GM03348 (cell line): ENCODE measurements at places on chromosomes 16 and 17.

- no peak for DNase-seq
These were observed 25.6 kb downstream of the IL21R start for GRCh38 chr16:27427538-27427937.

GRCh38 chr17:49086649-49087048, 45.9 kb upstream of the B4GALNT2 start:
- DNase-seq = no peak

DNA sequence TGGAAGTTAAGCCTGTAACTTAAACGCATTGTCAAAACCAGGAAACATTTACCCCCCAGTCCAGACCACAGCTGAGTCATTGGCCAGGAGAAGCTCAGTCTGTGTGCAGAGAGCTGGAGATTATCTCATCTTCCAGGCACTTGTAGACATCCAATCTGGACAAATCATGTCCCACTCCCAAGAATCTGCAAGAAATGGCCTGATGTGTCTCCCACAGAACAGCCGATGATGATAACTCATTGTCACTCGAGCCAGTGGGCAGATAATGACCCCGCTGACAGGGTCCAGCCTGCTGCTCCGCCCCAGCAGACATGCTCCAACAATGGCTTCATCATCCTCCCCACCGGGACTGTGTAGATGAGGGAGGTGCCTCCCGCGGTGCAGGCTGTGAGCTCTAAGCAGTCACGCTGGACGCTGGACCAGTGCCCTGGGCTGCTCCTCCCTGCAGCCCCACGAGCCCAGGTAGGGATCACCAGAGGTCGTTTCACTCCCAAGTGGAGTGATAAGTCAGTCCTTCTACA, 322.5 kb downstream of the C16orf95 start:
- DNase-seq = peak; percentile 90

- no peak for DNase-seq
These were observed 3.3 kb upstream of the CCL15 start for GRCh38 chr17:36004594-36005108.

GRCh38 chr16:12239226-12239625, 262.7 kb downstream of the SNX29 start:
- no peak for DNase-seq

- no peak for DNase-seq
These were observed 118.7 kb downstream of the MRM1 start for GRCh38 chr17:36720131-36720530.

DNA sequence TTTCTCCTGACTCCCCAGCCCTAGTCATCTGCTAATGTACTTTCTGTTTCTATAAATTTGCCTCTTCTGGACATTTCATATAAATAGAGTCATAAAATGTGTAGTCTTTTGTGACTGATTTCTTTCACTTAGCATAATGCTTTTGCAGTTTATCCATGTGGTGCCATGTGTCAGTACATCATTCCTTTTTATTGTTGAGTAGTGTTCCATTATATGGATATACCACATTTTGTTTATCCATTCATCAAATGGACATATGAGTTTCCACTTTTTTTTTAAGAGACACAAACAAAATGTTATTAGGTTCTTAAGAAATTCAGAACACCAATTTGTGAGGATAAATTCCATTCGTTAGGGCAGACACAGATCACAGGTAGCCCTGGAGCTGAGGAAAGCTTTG, 11.0 kb downstream of the DBF4B start:
- no peak for DNase-seq

GRCh38 chr17:3915995-3916696, at the start of gene P2RX1:
TSS of gene P2RX1 (minus strand) at chr17:3916465. CDS start at chr17:3916225, 240 bp downstream.
- DNase-seq = peak; percentile 29

DNA sequence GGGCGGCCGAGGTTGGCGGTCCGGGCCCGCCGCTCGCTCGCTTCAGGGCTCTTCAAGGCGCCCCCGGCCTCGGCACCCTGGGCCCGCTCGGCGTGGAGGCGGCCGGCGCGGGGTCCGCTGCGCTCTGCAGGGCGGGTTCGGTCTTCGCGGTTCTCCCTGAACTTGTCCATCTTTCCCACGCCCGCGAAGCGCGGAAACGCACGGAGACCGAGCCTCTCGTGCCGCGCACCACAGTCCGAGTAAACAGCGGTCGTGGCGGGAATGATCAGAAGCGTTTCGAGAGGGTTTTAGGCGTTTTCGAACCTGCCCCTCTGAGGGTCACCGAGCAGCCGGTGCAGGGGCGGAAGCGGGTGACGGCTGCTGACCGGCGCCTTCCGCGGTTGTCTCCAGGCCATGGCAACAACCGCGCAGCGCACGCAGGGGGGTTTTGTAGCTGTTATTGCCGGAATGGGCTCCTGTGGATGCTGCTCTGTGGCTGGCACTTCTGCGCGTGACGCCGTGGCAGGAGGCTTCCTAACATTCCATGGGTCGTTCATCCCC, 414 bp downstream of the NARF start:
- DNase-seq = peak; percentile 51

GRCh38 chr17:16938496-16939207, 33.3 kb downstream of the TNFRSF13B start:
- DNase-seq = no peak

- DNase-seq = no peak
These were observed 250.3 kb downstream of the FOXL1 start for GRCh38 chr16:86828653-86829052.

DNA sequence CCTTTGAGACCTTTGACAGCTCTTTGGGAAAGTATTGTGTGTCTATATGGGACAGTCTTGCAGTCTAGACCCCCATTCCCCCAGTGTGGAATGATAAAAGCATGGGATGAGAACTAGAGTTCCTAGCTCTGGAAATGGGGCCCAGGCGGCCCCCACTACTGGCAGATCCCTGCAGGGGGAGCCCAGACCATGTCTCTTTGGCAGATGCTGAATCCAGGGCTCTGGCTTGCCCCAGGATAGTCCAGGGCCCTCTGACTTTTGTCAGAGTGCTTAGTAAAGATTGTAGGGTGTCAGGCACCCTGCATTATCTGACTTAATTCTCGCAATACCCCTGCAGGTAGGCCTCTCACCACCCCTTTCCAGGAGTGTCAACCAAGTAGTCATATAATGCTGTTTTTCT, 8.3 kb downstream of the ALKBH5 start:
- peak; percentile 42 for DNase-seq

- peak; percentile 91 for DNase-seq
These were observed 192.4 kb upstream of the GSE1 start for GRCh38 chr16:85420501-85421337.

GRCh38 chr17:1294157-1294717, 14.8 kb downstream of the TRARG1 start:
- no peak for DNase-seq

- no peak for DNase-seq
These were observed 26.3 kb downstream of the ACTG1 start for GRCh38 chr17:81486199-81486810.

DNA sequence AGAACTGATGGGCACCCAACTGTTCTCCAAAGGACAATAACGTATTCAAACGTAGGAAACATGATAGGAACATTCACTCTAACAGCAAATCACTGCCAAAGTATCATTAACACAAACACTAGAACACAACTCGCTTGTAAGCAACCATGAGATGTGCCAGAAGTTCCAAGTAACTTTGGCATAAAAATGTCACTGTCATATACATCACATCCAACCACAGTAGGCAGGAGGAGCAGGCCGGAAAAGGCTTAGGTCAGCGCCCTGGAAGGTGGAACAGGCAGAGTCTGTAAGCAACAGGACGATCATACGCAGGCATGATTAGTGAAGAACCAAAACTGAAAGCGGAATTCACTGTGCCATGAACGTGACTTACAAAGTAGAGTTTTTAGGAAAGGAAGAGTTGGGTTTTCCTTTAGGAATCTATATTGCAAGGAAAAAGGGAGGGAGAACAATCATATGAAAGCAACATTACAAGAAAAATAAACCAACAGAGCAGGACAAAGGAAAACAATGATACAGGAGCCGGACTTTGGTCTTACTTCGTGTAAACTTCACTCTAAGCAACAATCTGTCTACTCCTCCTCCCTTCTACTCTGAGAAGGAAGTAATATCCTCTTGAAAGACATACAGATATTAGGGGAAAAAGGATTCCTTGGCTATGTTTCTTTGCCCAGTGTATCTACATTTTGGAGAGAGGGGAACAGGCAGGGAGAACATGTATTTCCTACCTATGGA, 52.3 kb downstream of the YWHAE start:
- DNase-seq = no peak

GRCh38 chr16:14354561-14355351, 275.3 kb downstream of the PARN start:
- DNase-seq = peak; percentile 35

DNA sequence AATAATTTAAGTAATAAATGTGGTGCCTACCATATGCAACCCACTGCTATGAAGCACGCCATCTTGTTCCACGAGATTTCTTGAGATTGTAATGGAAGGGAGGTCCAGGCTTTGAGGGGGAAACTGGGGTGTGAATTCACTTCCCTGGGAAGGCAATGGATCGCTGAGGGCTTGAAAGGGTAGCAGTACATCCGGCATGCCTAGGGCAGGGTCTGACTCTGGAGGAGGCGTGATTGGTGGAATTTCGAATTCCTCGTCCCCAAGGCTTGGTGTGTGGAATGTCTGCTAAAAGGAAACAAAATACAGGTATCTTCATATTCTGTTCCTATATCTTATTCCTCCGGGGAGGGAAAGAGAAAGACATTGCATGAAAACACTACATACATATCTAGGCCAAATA, 83.0 kb downstream of the TOX3 start:
- DNase-seq = no peak
